ENCODE measurements at places on chromosomes 13 and 19.

DNA sequence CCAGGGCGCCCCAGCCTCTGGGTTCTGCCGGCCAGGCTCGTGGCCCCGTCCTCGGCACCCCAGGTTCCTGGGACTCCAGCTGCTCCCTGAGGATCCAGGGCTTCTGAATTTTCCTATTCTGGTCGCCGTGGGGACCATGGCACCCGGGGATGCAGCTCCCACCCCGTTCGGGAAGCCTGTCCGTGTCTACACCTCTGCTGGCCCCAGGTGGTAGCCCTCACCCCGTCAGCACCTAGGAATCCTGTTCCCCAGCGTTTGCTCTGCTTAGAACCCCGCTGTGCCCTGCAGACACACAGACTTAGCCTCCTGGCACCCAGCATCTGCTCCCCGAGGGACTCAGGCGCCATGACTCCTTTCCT lies 960 bp downstream of the PPFIA3 start:
- DNase-seq: no peak

DNA sequence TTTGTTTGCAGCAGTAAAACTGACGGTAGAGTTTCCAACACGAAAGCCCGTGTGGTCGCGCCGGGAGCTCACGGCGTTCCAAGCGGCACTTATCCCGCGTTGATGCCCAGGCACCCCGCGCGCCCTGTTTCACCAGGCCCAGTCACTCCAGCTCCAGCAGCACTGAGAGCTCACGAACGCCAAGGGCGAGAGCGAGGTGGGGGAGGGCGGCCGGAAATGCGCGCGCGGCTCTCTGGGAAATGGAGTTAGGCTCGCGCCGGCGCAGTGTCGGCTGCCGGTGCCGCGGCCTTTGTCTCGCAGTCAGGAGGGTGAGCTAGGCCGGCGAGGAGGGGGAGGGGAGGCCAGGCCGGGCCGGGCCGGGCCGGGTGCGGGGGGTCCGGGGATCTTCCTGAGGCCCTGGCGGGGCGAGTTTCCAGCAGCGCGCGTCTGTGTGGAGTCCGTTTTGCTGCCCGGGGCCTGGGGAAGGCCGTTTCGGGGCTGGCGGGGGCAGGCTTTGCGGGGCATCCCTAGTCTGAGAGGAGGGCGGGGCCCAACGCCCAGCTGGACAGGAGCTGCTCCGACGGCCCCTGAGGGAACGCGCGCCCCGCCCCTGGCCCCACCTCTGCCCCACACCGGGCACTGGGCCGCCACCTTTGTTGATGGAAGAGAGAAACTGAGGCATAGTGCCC lies at the start of gene ZNF135:
Gene ZNF135 (plus strand): TSS at position 280 of the 668 bp plus-strand sequence. CDS start 721 bp downstream, outside the sequence.
- peak; percentile 97 for DNase-seq

DNA sequence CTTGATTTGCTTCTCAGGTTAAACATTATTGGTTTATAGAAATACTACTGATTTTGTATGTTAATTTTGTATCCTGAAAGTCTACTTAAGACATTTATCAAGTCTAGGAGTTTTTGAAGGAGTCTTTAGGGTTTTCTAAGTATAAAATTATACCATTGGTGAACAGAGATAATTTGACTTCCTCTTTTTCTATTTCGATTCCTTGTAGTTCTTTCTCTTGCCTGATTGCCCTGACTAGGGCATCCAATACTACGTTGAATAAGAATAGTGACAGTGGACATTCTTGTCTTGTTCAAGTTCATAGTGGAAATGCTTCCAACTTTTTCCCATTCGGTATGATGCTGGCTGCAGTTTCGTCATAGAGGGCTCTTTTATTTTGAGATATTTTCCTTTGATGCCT lies 807.5 kb upstream of the SLC10A2 start:
- DNase-seq: no peak

DNA sequence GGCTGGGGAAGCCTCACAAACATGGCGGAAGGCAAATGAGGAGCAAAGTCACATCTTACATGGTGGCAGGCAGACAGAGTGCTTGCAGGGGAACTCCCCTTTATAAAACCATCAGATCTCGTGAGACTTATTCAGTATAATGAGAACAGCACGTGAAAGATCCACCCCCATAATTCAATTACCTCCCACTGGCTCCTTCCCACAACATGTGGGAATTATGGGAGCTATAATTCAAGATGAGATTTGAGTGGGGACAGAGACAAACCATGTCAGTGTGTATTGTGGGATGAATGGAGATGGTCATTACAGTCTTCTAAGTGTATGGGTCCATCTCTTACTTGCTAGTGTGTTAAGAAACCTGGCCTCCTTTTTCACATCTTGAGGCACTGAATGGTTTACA lies 4.4 kb downstream of the BCKDHA start:
- DNase-seq: no peak

- DNase-seq: no peak
Observed at GRCh38 chr13:97276862-97277269, 54.7 kb downstream of the MBNL2 start.

DNA sequence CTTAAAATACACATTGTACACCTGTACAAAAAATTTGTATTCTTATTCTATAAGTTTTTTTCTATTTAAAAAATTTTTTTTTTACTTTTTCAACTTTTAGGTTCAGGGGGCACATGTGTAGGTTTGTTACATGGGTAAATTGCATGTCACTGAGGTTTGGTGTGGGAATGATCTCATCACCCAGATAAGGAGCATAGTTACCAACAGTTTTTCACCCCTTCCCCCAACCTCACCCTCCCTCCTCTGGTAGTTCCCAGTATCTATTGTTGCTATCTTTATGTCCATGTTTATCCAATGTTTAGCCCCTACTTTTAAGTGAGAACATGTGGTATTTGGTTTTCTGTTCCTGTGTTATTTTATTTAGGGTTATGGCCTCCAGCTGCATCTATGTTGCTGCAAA lies 89.9 kb downstream of the CDK8 start:
- no peak for DNase-seq

GRCh38 chr19:4016903-4017638 lies 9.5 kb downstream of the PIAS4 start:
- no peak for DNase-seq
